Fibroblast of skin of right biceps (primary cell): ENCODE measurements at places on chromosomes 7 and 10.

DNA sequence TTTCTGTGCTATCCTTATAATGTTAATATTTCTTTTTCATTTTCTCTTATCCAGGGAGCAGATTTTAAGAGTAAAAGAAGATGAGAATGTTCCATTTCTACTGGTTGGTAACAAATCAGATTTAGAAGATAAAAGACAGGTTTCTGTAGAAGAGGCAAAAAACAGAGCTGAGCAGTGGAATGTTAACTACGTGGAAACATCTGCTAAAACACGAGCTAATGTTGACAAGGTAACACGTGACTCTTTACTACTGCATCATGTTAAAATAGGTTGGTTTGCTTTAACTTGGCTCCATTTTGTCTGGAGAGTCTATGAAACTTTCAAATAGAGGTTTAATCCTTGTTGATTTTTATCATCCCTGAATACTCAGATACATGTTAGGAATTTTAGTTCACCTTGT is 73.3 kb downstream of the RALA start:
- no peak for DNase-seq

DNA sequence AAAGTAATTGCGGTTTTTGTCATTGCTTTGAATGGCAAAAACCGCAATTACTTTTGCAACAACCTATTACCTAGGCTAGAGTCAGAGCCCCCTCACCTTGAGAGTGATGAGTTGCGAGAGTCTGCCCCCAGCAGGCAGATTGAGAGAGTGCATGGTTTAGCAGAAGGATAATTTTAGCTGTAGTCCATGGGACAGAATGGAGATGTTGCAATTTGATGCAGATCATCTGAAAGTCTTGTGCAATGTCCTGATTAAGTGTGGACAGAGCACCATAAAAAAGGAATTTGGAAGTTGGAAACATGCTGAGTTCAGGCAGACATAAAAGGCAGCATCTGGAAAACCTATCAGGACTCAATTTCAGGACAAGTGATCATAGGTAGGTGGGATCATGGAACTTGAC is 48.7 kb downstream of the GPR141 start:
- DNase-seq: no peak

GRCh38 chr7:6507906-6508305 is 43.4 kb downstream of the GRID2IP start:
- no peak for DNase-seq

- DNase-seq: no peak
These were observed 20.3 kb downstream of the CACUL1 start for GRCh38 chr10:118734475-118734874.

DNA sequence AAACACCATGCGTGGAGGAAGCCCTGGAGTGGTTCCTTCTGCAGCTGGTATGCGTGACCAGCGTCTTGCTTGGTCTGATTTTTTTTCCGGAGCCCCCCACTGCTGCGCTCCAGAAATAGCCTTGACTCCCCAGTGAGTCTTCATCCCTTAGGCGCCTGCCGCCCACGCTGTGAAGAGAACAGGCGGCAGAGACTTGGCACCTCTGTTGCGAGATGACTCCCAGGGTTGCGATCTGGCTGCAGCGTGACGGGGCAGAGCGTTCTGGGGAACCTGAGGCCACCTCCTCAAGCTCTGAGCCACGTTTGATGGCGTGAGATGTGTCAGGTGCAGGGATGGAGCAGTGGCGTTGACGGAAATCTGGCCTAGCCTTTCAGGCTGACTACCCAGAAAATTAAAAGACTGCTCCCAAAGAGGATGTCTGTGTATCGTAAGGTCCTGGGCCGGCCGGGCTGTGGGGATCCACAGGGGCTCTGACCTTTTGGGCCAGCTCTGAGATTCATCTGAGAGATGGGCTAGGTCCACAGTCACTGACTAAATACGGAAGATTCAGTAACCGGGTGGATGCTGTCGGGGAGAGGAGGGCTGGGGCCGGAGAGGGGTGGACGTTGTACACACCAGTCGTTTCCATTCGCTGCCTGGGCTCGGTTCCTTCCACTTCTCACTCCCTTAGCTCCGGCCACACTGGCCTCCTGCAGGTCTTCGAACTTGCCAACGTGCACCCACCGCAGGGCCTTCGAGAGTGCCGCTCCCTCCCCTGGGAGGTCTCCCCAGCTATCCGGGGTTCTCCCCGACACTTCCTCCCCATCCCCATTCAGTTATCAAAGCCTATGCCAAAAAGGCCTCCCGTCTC is 33.8 kb downstream of the PFKFB3 start:
- DNase-seq: no peak

- peak; percentile 36 for DNase-seq
These were observed 33.1 kb upstream of the GALNT11 start for GRCh38 chr7:151992375-151992774.

- DNase-seq: peak; percentile 17
These were observed 42.6 kb downstream of the CNOT4 start for GRCh38 chr7:135467207-135467711.

DNA sequence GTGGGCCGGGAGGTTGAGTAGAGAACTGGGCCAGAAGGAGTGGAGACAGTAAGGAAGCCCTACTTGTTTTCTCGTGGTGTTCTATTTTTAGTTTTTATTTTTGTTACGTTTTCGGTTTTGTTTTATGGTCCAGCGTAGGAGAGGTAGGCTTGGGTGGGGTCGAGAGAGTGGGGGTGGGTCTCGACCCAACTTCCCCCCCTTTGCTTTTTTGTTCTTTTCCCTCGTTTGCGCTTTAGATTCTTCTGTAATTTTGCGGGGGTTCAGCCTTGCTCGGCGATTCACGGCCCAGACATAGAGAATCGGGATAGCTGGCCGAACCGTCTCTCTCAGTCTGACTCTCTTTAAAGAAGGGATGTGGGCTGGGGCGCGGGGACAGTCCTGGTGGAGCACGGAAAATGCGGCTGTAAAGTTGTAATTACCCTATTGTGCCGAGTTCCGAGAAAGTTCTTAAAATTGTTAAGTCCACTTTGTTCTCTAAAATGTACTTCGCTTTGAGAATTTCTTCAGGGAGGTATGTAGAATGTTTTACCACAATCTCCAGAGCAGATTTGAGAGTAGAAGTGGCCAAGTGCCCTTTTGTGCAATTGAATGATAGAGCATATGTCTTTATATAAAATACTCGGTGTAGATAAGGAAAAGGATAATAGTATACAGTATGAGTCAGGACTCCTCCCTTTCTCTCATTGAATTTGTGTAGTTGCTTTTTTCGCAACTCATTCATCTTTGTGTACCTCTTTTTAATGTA is 816 bp downstream of the DMTF1 start:
- peak; percentile 20 for DNase-seq

DNA sequence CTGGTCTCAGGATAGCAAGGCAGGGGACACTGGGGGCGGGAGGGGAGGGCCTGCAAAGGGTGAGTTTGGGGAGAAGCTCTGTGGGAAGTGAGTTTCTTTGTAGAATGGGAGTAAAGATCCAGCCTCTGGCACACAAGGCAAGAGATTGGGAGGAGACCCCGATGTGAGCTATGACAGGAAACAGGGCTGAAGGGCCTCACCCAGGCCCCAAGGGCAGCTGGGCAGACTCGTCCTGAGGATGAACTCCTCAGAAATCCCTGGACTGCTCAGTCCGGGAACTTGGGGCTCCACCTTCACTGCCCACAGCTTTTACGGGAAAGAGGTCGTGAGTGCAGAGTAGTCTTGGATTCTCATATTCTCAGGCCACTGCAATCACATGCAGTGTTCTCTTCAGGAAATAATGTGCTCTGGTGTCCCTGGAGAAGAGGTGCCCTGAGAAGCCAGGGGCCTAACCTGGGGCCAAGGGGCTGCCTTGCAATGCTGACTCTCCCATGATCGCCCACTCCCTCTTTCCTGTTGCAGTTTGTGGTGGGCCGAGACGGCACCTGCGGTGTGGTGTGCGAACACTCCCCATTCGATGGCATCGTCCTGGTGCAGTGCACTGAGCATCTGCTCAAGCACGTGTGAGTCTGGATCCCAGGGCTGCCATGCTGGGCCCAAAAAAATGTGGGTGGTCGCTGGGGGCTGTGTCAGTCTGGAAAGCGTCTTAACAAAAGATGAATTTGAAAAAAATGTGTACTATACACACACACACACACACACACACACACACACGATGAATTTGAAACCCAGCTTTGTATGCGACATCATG is 31.3 kb upstream of the C10orf53 start:
- DNase-seq: no peak

GRCh38 chr7:28957751-28958234 is 337 bp downstream of the TRIL start:
- no peak for DNase-seq

- no peak for DNase-seq
These were observed 213.1 kb downstream of the DIP2C start for GRCh38 chr10:476455-476780.

- no peak for DNase-seq
These were observed 55.4 kb upstream of the SEC61G start for GRCh38 chr7:54814401-54814800.

DNA sequence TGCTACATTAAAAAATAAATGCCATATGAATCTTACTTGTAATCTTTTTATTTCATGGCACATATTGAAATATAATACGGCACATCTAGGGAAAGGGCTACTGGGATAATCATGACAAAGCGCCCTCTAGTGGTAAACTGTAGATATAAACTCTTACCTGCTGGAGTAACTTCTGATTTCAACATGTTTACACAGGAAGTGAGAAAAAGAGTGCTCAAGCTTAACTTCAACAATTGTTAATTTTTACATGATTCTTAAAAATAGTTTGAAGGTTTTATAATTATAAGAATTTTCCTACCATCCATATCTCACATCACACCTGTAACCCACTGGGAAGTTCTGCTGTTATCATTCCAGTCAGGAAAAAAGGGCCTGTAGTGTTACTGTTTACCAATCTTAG is 2.0 kb upstream of the HEPACAM2 start:
- peak; percentile 55 for DNase-seq

DNA sequence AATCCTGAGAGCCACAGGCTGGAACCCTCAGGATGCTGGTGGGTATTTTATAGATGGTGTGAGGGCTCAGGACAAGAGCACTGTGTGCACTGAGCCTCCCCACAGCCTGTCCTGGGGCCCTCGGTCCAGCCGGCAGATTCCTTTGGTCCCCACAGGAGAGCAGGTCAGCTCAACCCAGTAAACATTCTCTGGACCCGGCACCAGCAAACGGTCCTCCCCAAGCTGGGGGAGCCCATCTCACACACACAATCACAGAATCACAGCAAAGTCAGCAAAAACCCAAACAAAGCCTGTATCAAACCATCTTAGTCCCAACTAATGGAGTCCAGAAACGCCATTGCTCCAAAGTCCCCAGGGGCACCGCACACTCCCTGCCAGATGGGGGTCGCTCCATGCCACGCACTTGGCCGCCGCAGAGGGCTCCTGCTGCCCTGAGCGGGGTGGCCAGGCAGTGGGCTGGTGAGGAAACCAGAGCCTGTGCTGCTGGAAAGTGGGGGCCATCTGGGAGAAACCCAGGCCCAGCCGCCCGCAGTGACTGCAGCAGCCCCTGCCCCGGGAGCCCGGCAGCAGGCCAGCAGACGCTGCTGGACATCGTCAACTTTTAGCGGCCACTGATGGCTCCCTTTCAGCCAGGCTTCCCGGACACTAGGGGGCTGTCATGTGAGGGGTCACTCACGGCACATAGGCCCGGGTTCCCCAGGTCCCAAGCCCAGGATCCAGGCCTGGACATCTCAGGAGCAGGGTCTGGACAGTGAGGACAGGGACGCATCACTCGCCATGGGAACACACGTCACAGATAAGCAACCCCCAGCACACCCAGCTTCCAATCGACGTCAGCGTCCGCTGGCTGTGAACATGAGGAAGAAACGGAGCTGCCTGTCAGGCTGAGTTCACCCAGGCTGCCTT is 52.6 kb downstream of the DPYSL4 start:
- DNase-seq: no peak

DNA sequence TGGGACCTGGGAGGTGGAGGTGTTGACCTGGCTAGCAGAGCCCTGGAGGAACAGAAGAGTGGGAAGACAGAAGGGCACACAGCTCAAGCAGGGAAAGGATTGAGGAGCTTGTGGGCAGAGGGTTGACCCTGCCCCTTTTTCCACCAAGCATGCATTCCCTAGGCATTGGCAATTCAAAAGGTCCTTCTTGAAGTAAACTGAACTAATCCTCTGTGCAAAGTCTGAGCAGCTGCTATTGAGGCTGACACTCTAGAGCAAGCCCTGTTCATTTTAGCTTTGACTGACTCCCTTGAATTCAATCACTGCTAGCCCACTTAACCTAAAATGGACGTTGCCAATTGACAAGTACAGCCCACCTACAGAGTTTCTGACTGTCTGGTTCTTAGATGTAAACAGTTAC is 116.5 kb upstream of the TNS3 start:
- DNase-seq: no peak

GRCh38 chr7:54813398-54813797 is 54.4 kb upstream of the SEC61G start:
- DNase-seq: no peak

DNA sequence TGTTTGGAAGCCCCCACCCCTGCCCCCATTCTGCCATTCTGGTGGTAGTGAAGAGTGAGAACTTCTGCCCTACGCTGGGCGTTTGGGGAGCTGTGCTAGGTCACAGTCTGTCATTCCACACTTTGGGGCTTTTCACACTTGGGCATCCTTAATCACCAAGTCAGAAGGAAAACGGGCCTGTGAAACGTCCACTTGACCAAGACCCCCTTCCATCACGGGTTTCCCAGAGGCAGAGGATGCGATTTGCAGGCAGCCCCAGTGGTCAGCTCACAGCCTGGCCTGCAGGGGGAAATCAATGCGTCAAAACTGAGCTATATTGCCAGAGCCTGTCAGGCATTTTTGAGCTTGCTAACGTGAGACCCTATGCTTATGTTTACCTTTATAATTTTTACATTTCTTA is 663.3 kb upstream of the MGMT start:
- no peak for DNase-seq

- no peak for DNase-seq
These were observed 129.6 kb downstream of the SMURF1 start for GRCh38 chr7:99014113-99014985.

GRCh38 chr7:155371884-155372781 is 74.5 kb downstream of the INSIG1 start:
- DNase-seq: no peak

DNA sequence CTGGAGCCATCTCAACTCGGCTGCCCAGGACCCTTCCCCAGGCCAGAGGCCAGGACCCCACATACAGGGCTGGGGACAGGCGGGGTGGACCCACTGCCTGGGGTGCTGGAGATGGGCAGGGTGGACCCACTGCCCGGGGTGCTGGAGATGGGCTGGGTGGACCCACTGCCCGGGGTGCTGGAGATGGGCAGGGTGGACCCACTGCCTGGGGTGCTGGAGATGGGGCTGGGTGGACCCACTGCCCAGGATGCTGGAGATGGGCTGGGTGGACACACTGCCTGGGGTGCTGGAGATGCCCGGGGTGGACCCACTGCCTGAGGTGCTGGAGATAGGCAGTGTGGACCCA is 32.4 kb upstream of the FOXL3 start:
- DNase-seq: no peak
